ENCODE measurements at places on chromosomes 16 and 17.

GRCh38 chr16:49608098-49608497 is 234.5 kb downstream of the C16orf78 start:
- no peak for DNase-seq

DNA sequence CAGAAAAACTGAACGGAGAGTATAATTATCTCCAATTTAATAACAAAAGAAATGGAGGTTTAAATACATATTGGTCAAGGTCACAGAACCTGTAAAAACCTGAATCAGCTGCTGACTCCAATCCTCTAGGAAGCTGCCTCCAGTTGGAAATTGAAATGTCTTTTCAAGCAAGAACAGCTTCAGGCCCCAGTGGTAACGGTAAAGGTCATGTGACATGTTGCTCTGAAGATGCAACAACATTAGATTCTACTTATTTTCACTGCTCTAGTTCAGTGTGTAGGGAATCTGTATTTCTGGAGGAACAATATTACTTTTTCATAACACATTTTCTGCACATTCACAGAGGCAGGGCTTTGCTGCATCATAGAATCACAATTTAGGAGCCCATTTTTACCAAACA is 58.8 kb downstream of the TBX4 start:
- no peak for DNase-seq

DNA sequence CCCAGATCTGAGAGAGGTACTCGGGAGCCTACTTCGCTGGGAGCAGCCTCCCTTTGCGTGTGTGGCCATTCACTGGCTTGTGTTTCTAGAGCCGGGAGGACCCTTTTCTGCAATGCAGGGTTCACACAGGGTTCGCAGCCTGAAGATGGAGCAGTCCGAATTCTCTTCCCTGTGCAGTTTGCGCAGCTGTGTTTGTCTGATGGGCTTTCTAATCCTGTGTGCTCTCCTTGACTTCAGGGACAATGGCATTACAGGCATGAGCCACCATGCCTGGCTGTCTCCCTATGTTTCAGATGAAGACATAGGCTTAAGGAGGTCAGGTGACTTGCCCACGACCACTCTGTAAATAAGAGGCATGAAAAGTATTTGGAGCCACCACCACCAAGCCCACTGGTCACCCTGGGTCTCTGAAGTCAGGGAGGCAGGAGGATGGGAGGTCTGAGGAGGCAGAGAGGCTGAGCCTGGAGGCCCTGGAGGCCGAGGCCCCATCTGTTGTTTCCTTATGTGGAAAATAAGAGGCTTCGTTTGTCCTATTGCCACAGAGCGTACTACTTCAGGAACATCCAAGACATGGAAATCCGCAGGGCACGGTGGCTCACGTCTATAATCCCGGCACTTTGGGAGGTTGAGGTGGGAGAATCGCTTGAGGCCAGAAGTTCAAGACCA is 5.0 kb upstream of the STH start:
- no peak for DNase-seq

DNA sequence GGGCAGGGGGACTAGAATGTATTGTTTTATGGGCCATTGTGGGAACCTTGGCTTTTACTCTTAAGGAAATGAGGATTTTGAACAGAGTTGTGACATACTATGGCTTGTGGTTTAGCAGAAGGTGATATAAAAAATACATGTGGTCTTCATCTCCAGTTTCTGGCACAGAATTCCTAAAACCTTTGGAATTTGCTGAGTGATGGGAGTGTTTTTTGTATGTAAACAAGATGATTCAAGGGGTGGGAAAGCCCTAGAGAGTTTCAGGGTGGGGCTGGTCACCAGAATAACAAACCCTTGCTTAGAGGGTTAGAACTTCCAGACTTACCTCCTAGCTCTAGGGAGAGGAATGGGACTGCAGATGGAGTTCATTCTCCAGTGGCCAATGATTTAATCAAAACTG is 316.1 kb downstream of the PHKB start:
- DNase-seq, result no peak

- DNase-seq, result no peak
Measured at GRCh38 chr16:82329504-82330192, 159.6 kb upstream of the MPHOSPH6 start.

- no peak for DNase-seq
Measured at GRCh38 chr16:50776037-50776436, 34.2 kb downstream of the CYLD start.

- DNase-seq, result no peak
Measured at GRCh38 chr16:12026741-12027490, 50.4 kb downstream of the SNX29 start.

GRCh38 chr17:21374441-21375161 is 1.6 kb upstream of the KCNJ12 start:
- no peak for DNase-seq
